HEK293T (cell line): ENCODE measurements at places on chromosomes 6 and 20.

DNA sequence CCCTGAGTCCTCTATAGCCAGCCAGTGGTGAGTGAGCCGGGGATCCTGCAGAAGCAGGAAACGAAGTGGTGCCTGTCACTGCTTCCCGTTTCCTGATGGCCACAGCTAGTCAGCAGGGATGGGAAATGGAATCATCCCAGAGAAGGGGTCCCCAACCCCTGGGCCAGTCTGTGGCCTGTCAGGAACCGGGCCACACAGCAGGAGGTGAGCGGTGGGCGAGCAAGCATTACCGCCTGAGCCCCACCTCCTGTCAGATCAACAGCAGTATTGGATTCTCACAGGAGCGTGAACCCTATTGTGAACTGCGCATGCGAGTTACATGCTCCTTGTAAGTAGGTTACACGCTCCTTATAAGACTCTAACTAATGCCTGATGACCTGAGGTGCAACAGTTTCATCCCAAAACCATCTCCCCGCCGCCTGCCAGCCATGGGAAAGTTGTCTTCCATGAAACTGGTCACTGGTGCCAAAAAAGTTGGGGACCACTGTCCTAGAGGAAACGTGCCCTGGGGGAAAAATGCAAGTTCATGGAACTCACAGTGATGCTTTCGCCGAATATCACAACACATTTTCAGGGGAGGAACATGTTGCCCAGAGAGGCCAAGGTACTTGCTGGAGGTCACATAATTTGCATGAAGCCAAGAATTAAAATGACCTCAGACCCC is 113.8 kb downstream of the JPH2 start:
- no peak for DNase-seq

GRCh38 chr20:62864207-62864606 is 2.6 kb upstream of the TCFL5 start:
- no peak for DNase-seq

DNA sequence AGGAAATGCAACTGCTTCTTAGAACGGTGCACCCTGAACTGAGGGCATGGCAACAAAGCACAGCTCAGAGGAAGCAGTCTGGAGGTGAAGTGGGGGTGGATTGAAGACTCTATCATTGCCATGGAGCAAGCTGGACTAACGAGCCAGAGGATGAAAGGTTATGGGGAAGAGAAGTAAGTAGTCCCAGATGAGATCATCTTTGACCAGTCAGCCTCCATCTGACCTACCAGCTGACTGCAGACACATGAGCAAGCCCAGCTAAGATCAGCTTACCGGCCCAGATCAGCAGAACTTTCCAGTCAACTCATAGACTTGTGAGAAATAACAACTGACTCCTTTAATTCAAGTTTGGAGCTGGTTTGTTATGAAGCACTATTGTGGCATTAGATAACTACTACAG is 9.1 kb upstream of the JAG1 start:
- DNase-seq: no peak

DNA sequence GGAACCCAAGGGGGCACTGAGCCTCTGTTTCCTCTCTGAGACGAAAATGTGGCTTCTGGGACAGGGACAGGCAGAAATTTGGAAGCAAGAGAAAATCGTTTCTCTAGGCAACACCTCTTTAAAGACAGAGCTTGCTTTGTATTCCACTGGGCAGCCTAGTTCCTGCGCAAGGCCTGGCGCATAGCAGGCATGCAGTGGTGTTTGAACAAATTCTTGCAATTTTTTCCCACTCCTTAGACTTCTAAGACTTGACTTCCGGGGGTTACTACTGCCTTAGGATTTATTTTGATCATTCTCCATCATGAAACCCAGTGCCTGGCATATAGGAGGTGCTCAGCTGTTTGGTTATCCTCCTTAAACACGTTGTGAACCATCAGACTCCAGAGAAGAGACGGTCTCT is 249.0 kb upstream of the KCNG1 start:
- no peak for DNase-seq

- DNase-seq: no peak
Measured at GRCh38 chr20:16353417-16353781, 219.8 kb downstream of the KIF16B start.

DNA sequence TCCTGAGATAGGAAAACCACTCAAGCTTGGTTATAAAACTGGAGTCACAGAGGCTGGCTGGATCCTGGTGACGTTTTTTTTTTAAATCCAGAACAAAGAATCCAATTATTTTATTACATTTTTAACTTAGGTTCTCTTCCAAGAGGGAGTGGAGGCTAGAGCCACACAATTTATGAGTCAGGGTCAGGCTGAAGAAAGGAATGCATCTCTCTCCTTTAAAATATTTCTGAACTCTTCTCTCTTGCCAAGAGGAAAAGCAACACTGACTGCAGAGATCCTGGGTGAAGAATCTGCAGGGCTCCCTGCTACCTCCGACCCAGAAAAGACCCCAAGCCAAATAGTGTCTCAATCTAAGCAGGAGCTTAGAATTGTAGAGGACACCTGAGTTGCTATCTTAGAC is 88.5 kb upstream of the SSTR4 start:
- no peak for DNase-seq

- no peak for DNase-seq
Measured at GRCh38 chr20:57500962-57501361, 24.0 kb downstream of the CTCFL start.

DNA sequence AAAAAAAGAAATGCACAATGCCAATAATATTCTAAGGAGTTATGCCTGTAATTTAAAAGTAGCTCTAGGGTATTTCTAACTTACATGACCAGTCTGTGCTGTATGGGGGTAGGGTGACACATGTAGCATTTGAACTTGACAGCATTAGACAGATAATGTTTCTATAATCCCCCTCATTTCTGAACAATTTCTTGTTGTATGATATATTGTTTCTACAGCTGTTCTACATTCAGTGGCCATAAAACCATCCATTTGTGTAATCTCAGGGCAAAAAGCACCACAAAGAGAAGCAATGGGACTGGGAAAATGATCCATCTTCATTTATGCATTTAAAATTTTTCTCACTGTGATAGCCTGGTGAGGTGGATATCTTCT is 767.8 kb downstream of the TFAP2A start:
- DNase-seq: no peak

DNA sequence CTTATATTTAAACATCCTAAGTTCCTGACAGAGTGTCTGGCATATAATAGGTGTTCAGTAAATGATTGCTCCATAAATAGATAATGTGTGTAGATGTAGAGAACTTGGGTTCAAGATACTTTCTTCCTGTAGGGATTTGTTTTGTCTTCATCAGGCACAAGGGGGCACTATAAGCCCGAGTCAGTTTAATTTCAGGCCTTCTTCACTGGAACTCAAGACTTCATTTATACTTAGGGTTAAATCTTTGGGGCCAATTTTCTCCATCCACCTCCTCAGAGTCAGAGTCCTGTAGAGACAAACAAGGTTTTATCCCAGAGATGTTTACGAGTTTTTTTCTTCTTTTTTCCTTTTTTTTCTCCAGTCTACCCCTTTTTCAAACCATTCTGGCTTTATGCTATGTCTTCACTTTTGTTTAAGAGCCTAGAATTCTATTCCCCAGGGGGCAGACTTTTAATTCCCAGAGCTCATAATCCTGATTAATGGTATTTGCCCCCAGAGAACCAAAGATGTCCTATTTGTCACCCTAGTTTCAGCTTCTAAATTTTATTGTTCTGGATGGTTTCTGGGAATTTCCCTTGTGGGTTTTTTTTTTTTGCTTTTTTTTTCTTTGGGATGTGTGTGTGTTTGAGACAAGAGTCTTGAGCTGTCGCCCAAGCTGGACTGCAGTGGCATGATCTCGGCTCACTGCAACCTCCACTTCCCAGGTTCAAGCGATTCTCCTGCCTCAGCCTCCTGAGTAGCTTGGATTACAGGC is 88.4 kb downstream of the HFE start:
- peak; percentile 44 for DNase-seq

GRCh38 chr20:23654717-23655116 is 17.0 kb upstream of the CST3 start:
- no peak for DNase-seq

GRCh38 chr6:112044856-112045255 is 9.0 kb upstream of the CCN6 start:
- no peak for DNase-seq

- DNase-seq: peak; percentile 72
Measured at GRCh38 chr6:44078827-44079671, 48.2 kb downstream of the MRPL14 start.

GRCh38 chr6:111759836-111760785 is 113.1 kb downstream of the FYN start:
- DNase-seq: no peak

GRCh38 chr20:50041246-50041873 is 58.6 kb downstream of the SNAI1 start:
- DNase-seq: no peak

- no peak for DNase-seq
Measured at GRCh38 chr20:60573003-60573680, 614.9 kb downstream of the CDH26 start.

DNA sequence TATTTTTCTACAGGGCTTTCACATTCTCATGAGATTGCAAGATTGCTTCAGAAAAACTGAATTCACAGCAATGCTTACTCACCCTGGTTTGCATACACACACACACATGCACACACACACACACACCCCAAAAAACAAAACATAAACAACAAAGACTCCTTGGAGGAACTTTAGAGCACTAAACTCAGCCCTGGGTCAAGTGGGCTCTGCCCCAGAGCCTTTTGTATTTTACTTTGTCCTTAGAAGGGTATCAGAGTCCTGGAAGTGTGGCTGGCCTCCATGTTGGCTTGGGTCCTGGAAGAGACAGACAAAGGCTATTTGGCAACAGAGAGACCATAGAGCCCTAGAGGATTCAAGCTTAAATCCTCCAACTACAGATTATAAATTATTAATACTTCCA is 8.0 kb upstream of the CST9 start:
- DNase-seq: no peak
